GM19239 (cell line): ENCODE measurements at places on chromosomes 12 and 14.

- DNase-seq = no peak
Measured at GRCh38 chr12:128609861-128610260, 213.9 kb downstream of the SLC15A4 start.

DNA sequence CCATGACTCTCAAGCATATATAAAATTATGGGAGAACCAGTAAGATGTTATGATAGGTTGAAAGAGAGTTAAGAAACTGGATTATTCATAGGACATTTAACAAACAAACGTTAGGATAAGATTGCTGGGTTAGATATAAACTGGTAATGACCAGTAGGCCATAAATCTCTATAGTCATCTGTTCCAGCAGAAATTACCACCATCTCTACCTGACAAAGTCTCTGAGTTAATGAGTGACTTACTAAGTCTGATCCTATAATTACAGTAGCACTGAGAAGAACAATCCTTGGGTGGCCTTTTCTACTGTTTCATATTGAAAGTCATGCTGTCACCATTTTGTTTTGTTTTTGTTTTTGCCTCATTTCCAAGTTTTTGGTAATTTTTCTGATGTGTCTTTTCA lies 136.9 kb upstream of the CNOT2 start:
- DNase-seq = no peak

GRCh38 chr12:125683748-125684381 lies 618.6 kb downstream of the AACS start:
- DNase-seq = peak; percentile 46

- DNase-seq = no peak
Measured at GRCh38 chr12:41100572-41100971, 87.5 kb upstream of the PDZRN4 start.

DNA sequence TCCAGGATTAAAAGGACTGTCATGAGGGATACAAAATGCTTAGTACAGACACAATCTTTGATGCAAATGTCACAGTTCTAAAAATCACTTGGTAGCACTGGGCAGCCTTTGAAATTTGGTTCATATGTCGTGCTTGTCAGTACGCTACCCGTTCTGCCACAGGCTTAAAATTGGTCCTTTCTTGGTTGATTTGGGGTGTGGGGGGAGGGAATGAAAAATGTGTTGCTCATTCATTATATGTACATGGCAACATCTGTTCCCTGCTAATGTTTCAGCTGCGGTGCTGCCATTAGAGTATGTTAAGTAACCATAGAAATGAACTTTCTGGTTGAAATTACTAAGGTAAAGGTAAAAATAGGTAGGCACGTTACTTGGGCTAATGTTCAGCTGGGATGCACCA lies 155.4 kb upstream of the ARHGAP5 start:
- no peak for DNase-seq

- DNase-seq = no peak
Measured at GRCh38 chr12:40561395-40561966, 130.8 kb upstream of the CNTN1 start.

DNA sequence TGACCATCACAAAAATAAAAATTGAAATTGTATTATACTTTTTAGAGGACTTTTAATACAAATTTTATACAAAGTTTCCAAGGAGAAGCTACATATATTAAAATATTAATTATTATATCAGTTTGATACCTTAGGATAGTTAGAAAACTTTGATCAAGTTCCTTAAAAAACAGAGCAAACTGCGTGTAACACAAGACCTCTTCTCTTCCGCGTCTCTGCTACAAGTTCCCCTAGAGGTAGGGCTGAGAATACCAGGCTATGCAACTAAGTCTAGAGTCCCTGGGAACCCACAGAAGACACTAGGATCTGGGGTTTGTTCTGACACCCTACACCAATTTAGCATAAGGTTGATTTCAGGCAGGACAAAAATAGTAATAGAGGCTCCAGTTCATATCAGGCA lies 319.0 kb downstream of the FOXG1 start:
- DNase-seq = no peak

DNA sequence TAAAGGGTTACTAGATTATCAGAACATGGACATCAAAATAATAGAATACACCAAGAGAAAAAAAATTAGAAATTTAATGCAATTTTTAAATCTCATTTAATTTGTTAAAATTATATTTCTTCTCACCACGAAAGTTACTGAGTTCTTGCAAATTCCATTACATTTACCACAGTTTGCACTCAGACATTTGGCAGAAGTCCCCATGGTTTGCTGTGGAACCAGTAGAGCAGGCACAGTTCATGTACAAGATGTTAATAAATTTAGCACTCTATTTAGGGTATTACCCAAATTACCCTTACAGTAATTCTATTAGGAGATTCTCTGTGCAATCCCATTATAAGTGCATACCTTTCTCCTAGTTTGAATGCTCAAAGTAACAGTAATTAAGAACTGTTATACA lies 9.7 kb downstream of the SCN8A start:
- DNase-seq = no peak

DNA sequence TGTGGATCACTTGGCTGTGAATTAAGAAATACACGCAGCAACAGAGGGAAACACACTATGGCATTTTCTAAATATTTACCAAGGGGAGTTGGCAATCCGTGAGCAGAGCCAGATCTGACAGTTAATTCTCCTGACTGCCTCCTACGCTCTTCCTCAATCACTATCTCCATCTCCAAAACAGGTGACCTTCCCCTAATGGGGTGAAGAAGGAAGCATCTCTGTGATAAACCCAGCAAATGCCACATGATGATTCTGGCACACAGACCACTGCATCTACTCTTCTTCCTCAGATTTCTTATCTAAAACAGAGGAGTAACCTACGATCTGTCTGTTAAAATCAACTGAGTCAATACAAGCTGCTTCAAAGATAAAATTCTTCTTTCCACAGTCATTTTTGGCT lies 4.4 kb downstream of the SPTB start:
- DNase-seq = no peak

GRCh38 chr12:93380480-93381121 lies 2.9 kb downstream of the NUDT4 start:
- no peak for DNase-seq

DNA sequence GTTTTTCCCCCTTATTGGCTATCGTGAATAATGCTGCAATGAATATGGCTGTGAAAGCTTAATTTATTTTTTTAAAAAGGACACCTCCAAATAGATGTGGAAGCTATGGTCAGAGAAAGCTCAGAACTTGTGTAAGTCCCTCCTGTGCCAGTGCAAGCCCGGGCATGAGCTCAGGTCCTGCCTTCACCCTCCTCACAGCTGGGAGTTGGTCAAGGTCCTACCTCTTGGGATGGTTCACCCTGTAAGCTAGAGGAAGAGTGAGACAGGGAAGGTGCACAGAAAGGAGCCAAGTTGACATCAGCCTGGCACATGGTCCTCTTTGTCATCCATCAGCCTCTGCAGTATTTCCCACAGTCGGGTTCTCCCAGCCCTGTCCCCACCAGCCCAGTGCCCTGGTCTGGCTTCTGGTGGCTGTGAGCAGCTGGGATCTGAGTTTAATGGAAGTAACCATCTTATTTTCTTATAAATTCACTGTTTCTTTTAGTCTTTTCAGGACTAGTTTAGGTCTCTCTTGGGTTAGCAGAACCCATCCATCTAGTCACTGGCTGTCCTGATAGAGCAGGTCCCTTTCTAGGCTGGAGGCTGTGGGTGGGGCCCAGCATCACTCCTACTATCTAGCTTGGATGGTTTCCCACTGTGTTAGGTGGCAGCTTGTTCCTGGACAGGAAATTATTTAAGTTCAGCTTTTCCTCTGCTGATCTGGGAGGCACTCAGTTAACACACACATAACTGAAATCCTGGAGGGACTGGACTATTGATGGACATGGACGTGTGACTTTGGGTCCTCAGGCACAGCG lies 11.8 kb upstream of the PLEKHG3 start:
- DNase-seq = no peak

DNA sequence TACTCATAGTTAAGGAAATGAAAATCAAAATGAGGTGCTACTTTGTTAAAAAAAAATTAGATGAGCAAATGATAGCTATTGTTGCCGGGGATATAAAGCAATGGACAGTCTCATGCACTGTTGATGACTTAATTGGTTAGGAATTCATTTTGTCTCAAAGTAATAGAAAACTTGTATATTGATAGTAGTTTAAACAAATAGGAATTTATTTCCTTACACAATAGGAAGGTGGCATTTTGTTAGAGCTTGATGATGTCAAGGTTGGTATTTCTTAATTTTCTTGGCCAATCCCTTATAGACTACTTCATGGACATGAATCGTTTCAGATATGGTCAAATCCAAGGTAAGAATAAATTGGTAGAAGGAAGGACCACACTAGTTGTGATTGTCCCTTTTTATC lies 7.8 kb downstream of the PRPF39 start:
- DNase-seq = no peak

DNA sequence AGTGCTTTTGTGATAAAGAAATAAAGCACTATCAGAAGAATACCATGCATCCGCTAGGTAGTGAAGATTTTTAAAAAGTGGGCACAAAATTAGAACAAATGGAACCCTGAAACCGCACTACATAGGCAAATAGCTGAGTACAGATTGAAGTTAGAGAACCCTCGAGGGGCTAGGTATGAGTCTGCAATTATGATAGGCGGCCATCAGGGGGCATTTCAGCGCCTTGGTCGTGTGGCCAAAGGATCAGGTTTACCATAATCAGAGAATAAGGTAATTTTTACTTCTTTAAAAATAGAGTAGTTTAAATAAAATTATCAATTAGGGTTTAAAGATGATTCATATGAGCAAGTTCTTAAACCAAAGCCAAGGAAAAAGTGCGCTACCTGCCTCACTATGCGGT lies 129.8 kb downstream of the TMX1 start:
- no peak for DNase-seq

DNA sequence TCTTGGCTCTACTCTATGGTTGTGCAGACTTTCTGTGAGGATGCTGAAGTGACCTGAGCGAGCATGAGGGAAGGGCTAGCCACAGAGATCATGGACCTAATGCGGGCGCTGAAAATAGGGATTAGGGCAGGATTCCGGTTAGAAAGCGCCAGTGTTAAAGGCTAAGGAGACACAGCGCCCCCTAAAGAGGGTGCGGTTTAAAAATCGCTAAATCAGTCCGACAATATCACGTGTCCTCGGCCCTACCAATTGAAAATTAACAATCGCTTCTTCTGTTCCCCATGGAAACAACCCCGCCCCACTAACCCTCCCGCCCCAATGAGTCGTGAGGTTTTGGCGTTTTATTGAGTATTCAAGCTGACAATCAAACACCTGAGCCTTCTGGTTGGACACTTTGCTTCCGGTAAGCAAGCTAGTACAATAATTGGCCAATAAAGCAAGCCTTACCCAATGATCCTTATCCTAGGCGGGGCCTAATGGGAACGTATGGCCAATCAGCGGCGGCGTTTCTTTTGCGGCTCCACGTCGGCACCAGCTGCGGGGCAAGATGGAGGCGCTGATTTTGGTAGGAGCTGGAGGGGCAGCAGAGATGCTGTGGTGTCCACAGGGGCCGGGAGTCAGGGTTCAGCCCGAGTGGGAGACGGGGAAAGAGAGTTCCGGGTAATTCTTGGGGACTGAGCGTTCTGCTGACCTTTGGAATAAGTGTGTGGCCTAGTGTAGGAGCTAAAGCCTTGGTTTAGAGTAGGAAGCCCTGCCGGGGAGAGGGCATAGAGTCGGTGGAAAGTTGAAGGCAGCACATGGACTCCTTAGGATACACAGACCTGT lies at the start of gene COPZ1:
TSS of gene COPZ1 (plus strand) at position 515 of the 825 bp plus-strand sequence. CDS start at position 548, 33 bp downstream.
- peak; percentile 87 for DNase-seq

DNA sequence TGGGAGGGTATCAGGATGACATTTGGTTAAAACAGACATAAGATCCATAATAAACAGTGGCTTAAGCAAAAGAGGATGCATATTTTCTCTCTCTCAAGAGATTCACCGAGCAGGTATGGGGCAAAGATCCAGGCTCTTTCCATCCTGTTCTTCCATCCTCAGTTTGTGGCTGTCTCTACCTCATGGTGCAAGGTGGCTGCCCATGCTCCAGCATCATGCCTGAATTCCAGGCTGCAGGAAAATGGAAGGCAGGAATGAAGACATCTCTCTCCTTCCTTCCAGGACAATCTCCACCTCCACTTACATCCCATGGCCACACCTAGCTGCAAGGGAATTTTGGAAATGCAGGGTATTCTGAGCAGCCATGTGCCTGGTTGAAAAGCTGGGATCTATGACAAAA lies 136.0 kb downstream of the GLT1D1 start:
- DNase-seq = no peak

- no peak for DNase-seq
Measured at GRCh38 chr14:75350505-75351060, 72.0 kb downstream of the FOS start.

GRCh38 chr14:63677891-63678379 lies 36.3 kb upstream of the WDR89 start:
- DNase-seq = no peak

DNA sequence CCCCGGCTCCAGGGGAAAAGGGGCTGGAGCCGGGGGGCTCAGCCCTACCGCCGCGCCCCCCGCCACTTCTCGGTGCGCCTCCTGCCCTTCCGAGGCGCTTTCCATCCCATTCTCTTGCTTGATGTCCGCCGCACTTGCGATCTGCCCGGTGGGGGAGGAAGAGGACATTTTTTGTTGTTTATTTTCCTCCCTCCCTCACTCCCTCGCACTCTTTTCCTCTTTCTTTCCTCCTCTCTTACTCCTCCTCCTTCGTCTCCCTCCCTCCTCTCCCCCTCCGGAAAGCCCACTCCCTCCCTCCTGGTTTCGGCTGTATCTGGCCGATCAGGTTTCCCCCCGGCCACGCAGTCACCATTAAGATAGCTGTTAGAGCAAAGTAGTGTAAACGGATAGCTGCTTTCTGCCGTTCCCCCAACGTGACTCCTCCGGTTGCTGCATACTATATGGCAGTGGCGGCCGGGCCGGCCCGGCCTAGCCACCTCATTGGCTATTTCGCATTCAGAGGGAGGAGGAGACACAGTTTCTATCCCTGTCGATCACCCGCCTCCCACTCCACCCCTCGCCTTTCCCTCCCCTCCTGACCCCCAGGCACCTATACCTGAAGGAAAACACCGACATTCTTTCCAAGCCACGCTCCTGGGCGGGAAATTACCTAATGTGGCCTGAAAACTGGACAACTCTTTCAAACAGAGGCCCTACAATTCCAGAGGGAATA lies at the start of gene SIX4:
TSS of gene SIX4 (minus strand) at position 445 of the 712 bp plus-strand sequence. CDS start at position 168, 277 bp downstream.
- no peak for DNase-seq

- DNase-seq = no peak
Measured at GRCh38 chr12:12599750-12600643, 11.7 kb upstream of the CREBL2 start.

DNA sequence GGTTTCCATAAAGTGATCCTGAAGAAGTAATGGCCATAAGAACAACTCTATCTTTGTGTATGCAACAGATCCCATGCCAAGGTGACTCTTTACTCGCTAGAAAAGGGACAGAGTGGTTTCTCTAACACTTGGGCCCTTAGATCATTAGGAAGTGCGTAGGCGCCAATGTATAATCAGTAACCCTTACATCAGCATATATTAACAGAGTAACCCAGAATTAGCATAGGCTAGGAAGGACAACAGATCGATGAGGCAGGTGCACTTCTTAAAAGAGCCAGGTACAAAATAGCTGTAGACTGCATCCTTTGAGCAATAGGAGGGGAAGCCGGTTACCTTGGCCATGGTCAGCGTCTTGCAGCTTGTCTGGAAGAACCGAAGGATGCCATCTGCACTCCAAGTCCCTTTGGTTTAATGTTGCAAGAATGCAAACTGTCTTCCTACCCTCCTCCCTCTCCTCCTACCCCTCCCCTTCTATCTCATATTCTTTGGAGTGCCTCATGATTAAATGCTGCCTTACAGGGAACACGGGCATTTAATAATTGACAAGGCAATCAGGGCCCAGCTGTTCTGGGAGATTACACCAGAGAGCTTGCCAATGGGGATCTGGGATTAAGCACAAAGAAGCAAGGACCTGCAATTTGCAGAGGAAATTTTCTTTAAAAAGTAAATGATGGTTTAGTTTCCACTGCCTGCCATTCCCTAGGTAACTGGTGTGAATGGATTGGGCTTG lies 8.0 kb downstream of the GSG1 start:
- no peak for DNase-seq
